Hematopoietic multipotent progenitor cell treated with erythropoietin and hydrocortisone succinate and interleukin-3 and kit ligand, for 8 days (in vitro differentiated cells): ENCODE measurements at places on chromosomes 12 and 14.
A peak's percentile ranks its signal among the peaks of the same experiment; 100 is the strongest.

DNA sequence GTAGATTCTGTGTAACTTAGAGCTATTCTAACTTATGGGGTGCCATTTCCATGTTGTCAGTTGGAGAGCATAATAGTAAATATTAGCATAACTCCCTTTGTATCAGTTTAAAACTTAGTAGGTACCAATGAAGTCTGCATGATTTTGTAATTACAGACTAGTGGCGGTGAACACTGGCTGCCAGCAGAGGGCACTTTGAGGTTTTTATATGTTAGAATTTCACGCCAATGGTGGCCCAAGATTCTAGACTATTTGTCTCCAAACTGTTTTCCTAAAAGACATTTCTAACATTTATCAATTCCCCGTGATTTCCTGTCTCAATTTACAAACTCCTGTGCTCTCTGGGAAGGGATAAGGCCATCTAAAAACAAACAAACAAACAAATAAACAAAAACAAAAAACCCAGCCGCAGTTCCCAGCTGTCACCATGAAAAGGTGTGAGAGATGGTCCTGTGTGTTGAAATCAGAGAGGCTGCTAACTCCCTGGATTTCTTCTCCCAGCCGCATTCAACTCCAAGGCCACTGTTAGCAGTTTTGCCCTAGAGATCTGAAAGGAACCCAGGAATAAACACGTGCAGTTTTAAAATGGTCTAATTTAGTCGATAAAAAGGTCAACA lies 57.6 kb downstream of the BRMS1L start:
- DNase-seq: peak; percentile 31

- DNase-seq: no peak
These were observed 158.3 kb downstream of the ADGRD1 start for GRCh38 chr12:131112021-131112420.

DNA sequence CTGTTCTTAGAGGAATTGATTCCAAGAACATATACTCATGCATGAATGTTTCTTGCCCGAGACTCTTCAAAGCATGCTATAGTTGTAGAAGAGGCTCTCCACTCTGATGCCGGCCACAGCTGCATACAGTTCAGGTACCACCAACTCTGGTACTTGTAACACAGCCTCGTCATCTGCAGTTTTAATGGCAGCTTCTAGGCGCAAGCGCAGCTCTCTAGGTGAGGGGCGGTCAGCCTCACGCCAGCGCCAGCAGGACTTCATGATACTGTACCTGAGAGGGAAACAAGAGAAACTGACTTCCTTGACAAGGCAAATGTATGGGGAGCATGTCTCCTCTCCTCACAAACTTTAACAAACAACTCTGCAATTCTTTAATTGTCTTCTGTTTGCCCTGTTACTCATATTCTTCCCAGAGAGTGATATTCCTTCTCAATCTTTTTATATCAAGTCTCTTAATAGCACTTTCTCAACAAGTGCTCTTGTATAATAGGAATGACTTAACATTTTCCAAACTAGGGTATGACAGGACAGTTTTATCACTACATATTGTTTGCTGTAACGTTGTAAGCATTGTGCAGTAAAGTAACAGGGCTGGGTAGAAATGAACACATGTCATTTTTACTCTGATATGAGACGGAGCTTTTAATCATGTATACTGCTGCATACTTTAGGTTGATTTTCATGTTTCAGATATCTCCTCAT lies 6.8 kb upstream of the MAGOHB start:
- DNase-seq: no peak

- no peak for DNase-seq
These were observed at the start of gene GLT8D2 for GRCh38 chr12:104049903-104050356. Gene GLT8D2, minus strand, starts transcription at chr12:104050187. Its CDS starts 30,539 bp downstream, at chr12:104019648.

GRCh38 chr12:2248087-2248900 lies 195.5 kb downstream of the CACNA1C start:
- no peak for DNase-seq

GRCh38 chr14:81363746-81364378 lies 36.3 kb downstream of the STON2 start:
- no peak for DNase-seq

GRCh38 chr14:94548999-94549985 lies 11.9 kb upstream of the SERPINA4 start:
- peak; percentile 41 for DNase-seq

DNA sequence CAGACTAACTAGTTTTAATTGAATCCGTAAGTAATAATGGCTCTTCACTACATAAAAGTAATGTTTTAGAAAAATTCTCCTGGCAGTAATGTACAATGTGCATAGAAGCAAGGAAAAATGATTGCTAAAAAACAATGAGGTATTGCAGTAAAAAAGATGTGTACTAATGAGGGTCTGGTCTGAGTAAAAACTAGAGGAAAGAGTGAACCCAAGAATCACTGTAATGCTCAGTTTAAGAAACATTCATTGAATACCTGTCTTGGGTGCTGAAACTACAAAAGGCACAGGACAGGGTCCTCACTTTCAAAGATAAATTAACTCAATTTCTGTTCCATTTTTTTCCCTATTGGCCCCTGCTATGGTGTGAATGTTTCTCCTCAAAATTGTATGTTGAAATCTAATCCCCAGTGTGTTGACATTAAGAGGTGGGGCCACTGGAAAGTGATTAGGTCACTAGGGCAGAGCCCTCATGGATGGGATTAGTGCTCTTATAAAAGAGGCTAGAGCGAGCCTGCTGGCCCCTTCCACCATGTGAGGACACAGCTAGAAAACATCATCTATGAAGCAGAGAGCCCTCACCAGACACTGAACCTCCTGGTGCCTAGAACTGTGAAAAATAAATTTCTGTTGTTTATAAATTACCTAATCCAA lies 51.6 kb downstream of the RPS6KA5 start:
- DNase-seq: no peak

DNA sequence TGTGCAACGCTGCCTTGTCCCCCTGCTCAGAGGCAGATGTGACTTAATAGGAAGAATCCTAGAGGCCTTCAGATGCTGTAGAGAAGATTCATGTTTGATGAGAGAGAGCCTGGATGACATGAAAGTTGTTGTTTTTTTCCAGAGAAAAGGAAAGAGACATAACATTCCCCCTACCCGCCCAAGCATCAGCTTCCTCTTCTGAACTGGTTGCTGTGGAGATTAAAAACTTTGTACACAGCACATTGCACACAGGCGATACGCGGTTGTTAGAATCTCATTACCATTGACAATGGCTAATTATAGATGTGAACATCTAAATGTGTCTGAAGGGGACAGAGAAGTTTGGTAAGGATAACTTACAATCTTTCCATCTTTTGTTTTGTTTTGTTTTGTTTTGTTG lies 13.6 kb upstream of the ETFBKMT start:
- no peak for DNase-seq

- no peak for DNase-seq
These were observed 21.9 kb upstream of the SERPINA12 start for GRCh38 chr14:94531187-94531586.

DNA sequence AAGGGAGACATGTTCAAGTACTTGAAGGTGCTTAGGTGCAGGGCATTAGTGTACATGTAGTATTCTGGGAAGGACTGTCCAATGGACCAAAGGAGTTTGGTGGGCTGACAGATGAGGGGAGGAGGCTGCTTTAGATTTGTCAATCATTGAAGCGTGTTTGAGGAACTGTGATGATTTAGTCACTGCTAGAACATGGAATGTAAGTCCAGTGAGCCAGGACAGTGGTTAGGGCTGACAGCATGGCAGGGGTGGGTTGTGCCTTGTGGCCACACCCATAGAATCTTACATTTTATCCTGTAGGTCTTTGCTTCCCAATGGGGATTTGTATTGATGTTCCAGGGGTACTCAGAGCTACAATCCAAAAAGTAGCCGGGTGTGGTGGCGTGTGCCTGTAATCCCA lies 24.6 kb downstream of the DIP2B start:
- DNase-seq: no peak

- no peak for DNase-seq
These were observed 6.5 kb upstream of the TMBIM4 start for GRCh38 chr12:66176105-66176900.
